ENCODE measurements at places on chromosomes 11 and 22.
A peak's percentile ranks its signal among the peaks of the same experiment; 100 is the strongest.

DNA sequence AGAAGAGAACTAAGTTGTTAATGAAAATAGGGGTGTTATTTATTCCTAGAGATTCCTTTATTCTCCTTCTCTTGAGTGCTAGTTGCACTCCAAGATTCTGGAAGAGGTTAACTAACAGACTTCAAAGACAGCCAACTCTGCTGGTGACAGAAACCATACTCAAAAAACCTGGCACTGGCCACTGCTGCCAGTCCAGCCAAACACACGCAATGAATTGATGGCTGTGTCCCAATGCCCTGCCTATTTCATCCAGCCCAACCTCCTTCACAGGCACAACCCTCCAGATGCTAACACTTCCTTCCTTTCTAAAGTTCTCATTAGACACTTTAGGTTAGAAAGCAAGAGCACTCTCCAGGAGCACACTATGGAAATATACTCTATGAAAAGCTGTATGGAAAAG lies 150.8 kb upstream of the C11orf58 start:
- DNase-seq: no peak

DNA sequence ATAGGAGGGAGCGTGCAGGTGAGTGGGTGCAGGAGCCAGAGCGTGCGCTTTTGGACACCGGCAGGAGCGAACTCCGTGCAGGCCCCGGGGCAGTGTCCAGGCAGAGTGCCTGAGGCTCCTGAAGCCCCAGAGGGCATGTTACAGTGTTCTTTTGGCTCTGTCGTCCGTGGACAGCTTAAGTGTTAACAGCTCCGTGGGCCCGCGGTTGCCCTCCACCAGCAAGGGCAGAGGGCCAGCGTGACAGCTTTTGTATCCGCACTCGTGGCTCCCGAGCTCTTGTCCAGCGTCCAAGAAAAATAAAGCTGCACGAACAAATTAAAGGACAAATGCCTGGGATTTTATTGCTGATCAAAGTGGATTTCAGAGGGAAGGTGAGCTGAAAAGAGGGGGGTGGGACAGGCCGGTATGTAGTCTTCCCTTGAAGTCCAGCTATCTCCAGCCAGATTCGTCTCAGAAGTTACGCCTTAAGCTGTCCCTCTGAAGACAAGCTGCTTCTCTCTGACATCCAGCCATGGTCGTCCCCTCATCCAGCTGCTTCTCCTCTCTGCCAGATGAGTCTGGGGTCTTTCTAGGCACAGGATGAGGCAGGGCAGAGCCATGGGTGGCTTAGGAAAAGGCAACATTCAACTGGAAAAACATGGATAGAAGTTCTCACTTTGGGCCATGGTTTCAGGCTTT lies 968 bp upstream of the TMEM109 start:
- DNase-seq: no peak

- no peak for DNase-seq
These were observed 52.4 kb downstream of the CACNA1I start for GRCh38 chr22:39622881-39623367.

DNA sequence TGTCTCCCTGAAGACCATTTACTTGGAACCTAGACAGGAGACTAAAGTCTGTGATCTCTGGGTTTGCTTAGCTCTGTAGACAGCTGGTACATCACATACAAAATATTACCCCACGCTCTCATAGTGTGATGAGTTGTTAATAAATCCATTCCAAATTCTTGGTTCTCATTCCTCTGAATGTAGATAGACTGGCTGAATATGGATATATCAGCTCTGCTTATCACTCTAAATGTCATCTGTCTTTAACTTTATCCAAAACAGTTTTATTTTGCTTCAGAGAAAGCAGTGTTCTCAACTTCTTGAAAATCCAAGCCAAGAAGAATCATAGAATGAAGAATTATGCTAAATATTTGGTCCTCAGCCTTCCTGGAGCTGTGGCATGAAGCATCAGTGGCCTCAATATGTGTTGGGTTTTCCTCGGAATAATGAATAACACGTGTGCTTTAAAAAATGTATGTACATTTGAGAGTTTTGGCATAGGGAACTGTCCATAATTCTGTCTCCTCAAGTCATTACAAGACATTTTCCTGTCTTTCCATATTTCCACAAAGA lies 10.5 kb upstream of the LDLRAD3 start:
- DNase-seq: no peak

DNA sequence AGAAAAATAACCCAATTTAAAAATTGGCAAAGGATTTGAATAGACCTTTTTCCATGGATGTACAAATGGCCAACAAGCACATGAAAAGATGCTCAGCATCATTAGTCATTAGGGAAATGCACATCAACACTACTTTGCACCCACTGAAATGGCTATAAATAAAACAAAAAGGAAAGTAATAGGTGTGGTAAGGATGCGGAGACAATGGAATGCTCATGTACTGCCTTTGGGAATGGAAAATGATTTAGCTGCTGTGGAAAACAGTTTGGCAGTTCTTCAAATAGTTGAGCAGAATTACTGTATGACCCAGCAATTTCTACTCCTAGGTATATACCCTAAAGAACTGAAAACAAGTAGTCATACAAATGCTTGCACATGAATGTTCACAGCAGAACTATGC lies 37.4 kb downstream of the LARGE2 start:
- DNase-seq: no peak

GRCh38 chr11:87097582-87097981 lies 59.8 kb downstream of the TMEM135 start:
- peak; percentile 31 for DNase-seq

GRCh38 chr11:70493089-70493474 lies 94.8 kb downstream of the CTTN start:
- no peak for DNase-seq

- no peak for DNase-seq
These were observed 239.0 kb upstream of the PDGFD start for GRCh38 chr11:104402812-104403521.

GRCh38 chr11:75735181-75735845 lies 17.7 kb downstream of the MOGAT2 start:
- DNase-seq: no peak

GRCh38 chr22:37063431-37064420 lies 12.2 kb downstream of the KCTD17 start:
- DNase-seq: no peak

GRCh38 chr22:41201141-41201540 lies 4.0 kb upstream of the L3MBTL2 start:
- no peak for DNase-seq

DNA sequence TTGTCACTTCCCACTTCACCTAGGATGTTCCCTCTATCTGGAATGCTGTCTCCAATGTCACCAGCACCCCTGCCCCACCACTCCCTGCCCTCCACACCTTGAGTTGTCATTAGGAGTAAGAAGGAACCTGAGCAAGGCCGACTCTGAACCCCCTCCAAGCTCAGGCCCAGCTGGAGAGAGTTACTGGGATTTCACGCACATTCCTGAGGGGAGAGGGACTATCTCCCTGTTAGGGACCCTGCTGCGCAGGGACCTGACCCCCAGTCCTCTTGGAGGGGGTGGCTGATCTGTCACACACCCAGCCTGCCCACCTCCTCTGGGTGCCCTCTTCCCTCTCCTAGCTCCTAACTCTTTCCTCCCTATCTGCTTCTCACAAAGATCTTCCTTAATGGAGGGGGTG lies 81.7 kb downstream of the NECTIN1 start:
- DNase-seq: no peak

- no peak for DNase-seq
These were observed 1.7 kb upstream of the SCUBE2 start for GRCh38 chr11:9092853-9093778.

DNA sequence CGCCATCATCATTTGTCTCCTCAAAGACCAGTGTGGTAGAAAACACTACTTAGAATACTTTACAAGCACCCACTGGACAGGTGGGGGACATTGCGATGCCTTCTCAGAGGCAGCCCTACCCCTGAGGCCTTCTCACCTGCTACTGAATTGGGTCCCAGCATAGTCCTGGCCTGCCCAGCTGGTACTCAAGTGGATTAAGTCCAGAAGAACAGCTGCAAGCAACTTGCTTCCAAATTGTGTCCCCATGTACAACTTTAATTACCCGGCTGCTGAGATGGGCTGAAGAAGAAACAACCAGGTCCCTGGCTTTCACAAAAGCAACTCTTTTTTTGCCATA lies 12.3 kb downstream of the ABTB2 start:
- DNase-seq: no peak

GRCh38 chr11:72586321-72587090 lies 87.7 kb downstream of the PDE2A start:
- DNase-seq: no peak

- DNase-seq: no peak
These were observed 68.1 kb downstream of the LIF start for GRCh38 chr22:30178181-30179126.

DNA sequence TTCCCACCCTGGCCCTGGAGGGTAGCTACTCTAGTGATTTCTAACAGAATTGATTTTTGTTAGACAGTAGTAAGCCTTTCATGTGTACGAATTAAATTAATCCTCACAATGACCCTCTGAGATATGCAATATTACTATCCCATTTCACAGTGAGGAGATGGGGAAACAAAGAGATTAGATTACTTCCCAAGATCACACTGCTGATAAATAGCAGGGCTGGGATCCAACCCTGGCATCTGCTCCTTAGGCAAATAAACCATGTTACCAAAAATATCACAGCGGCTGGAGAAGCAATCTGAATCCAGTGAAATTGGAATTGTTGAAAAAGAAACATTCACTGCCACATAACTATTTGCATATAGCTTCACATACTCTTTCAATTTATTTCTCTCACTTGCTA lies 12.8 kb upstream of the CAVIN3 start:
- DNase-seq: no peak

GRCh38 chr11:7490535-7490934 lies 5.2 kb downstream of the OLFML1 start:
- DNase-seq: no peak

DNA sequence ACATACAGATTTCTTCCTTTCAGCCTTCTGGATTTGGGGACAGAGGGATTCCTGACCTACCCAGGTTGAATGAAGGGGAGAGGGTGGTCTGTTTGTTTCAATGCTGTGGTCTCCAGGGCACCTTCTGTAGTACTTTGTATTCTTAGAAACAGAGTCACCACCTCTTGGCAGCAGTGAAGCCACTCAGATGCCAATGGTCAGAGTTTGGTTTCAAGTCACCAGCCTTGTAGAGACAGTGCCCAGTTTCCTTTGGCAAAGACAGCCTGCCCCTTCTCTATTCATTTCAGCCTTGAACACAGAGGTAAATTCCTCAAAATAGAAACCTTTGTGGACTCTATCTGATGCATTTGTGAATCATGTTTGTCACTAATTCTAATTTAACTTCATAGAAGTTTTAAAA lies 111.7 kb upstream of the RASSF10 start:
- no peak for DNase-seq

DNA sequence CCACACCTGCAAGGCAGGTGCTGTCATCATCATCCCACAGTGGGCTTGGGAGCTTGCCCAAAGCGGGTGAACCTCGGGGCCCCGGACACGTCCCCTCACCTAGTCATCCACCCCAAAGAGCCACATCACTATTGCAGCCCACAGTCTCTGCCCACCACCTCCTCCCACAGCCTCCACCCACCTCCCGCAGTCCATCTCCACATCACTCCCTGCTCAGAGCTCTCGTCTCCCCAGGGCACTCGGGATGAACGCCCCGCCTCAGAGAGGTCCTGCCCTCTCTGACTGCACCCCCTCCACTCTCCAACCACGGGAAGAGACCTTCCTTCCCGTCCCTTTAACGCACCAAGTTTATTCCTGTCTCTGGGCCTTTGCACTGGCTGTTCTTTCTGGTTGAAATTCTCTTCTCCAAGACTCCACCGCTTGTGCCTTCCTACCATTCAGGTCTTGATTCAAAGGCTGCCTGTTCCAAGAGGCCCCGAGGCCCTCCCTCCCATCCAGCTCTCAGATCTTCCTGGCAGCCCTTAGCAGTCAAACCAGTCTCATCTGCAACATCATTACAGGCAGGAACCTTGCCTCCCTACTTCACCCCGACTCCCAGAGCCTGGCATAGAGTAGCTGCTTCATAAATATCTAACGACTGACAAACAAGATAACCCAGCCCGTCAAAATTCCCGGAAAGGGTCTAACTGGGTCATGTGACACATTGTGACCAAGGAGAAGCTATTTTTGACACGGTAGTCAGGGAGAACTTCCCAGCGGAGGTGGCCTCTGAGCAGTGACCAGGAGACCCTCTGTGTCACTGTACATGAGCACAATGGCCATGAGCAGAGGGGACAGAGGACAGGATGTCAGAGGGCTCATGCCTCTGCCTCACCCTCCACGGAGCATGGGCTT lies 11.1 kb downstream of the KCNJ4 start:
- no peak for DNase-seq

- no peak for DNase-seq
These were observed 5.5 kb downstream of the YDJC start for GRCh38 chr22:21624120-21624879.

DNA sequence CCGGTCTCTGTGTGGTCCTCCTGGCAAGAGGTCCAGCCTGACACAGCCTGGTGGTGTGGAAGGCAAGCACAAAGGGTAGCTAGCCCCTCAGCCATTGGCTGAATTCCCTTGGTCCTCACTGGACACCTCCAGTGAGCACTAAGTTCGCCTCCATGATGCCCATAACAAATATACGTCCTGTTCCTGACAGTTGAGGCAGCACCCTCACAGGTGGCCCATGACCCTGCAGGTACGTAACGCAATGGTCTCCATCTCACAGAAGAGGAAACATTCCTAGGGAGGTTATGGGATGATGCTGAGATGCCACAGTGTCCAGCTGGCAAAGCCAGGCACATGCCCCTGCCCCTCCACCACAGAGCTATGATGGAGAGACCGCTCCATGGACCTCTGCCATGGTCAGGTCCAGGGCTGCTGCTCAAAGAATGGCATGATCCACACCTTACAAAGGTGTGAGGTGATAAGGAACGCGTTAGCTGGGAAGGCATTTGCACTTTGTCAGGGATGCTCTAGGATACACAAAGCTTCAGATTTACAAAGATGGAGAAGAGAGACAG lies 1.4 kb upstream of the GNAZ start:
- no peak for DNase-seq

GRCh38 chr11:72649215-72649976 lies 24.8 kb downstream of the PDE2A start:
- no peak for DNase-seq

- DNase-seq: no peak
These were observed 118.9 kb downstream of the PLEKHA7 start for GRCh38 chr11:16895306-16895705.

DNA sequence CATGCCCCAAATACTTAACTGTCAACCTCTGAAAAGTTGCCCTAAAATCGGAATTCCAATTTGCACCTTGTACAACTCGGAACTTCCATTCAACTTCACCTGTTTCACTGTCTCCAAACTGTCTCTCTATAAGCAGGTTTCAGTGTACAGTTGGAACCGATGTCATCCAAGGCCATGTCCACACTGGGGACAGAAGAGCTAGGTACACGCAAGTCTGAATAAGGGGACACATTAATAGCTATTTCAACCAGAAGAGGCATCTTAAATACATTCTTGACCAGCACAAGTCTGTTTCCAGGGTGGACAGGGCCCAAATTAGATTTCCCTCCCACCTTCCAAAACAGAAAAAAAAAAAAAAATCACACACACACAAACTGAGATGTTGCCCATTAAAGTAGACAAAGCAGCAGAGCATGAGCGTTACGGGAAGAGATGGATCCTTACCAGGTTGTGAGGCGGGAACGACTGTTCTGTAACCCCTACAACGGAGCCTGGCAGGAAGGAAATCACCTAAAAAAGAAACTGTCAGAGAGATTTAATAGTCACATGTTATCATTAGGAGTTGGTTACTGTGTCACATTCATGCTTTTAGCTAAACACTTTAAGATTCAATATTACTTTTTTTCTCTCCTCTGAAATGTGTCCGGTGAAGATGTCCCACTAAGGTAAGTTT lies 1.7 kb downstream of the CREBZF start:
- DNase-seq: no peak

- no peak for DNase-seq
These were observed 5.1 kb upstream of the SEPTIN5 start for GRCh38 chr22:19709063-19709769.
